Stimulated activated CD4-positive, alpha-beta T cell treated with anti-CD3 and anti-CD28 coated beads, Interleukin-2, amount 100 ng/mL, for 24 hours (primary cell): ENCODE measurements at places on chromosomes 11 and 22.

DNA sequence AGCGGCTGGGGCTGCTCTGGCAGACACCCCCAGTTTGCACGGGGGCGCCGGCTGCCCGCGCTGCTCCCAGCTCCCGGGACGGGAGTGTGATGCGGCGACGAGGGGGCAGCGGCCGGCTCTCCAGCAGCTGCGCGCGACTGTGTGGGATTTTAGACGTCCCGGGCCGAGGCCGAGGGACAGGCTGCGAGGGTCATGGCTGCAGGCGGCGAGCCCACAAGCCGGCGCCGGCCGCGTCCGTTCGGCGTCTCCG is 159 bp downstream of the FZD4 start:
- no peak for DNase-seq

DNA sequence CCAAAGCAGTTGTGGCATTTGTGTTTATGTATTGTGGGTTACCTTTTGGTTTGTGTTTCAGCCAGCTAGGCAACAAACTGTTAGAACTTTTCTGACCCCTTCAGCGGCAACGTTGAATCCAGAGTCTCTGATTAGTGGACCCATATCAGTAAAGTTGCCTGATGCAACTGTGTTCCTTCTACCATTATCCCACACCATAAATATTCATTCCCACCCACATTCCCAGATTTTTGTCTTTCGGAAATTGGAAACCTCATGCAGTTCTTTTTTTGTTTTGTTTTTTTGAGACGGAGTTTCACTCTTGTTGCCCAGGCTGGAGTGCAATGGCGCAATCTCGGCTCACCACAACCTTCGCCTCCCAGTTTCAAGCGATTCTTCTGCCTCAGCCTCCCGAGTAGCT is 30.7 kb upstream of the RBX1 start:
- no peak for DNase-seq

- peak; percentile 73 for DNase-seq
Measured at GRCh38 chr22:31347251-31348008, 1.3 kb upstream of the PATZ1 start.

DNA sequence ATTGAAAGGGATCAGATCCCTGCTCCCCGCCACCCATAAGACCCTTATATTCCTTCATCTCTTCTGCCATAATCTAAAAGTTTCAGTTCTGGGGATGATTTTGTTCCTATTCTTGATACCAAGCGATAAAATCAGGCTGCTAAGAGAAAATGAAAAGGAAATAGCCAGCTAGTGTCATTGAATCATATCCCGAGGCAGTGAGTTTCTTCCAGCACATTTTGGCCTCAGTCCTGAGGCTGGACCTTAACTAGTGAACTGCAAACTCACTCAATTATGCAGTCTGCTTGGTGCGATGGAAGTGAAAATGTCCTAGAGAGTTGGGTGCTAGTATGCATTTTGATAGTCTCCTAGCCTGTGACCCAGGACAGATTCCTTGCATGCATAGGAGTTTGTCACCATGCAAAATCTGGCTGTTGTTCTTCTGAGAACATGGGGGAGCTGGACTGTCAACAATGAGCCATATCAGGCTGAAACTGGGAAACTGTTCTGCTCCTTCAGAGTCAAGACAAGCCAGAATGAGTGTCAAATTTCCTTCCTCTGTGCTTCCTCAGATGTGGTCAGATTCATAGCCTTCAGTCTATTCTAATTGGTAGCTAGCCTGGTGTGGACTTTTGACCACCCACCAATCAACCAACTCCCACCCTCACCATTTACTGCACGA is 102.9 kb downstream of the CCDC81 start:
- DNase-seq = no peak
